ENCODE measurements at places on chromosomes 1 and 21.

DNA sequence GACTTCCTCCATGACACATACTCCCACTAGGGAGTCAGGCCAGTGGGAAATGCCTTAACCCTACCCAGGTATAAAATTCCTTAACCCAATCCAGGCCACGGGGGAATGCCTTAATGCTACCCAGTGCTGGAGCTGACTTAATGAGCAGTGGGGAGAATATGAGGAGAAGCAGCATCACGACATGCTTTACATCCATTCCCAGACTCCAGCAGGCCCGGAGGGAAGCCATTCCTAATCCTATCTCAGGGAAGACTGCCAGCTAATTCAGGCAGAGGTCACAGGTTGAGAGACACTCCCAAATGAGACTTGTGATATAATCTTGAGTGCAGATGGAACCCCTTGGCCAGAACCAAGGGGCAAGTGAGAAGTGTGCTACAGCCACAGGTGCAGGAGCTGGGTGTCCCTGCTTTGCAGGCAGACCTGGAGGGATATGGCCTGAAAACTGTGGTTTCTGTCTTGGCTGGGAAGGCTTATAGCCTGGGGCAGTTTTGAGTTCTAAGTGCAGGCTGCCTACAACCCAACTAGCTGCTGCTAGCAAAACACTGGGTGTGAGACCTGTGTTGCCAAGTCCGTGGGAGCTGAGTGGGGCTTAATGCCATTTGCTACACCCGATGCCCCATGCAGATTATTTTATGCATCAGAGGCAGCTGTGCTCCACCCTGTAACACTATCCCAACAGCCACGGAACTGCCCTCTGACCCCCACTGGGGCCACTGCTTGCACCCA, 45.1 kb upstream of the GUCA2A start:
- DNase-seq, result no peak

GRCh38 chr1:214538496-214538895, 12.9 kb downstream of the PTPN14 start:
- no peak for DNase-seq

DNA sequence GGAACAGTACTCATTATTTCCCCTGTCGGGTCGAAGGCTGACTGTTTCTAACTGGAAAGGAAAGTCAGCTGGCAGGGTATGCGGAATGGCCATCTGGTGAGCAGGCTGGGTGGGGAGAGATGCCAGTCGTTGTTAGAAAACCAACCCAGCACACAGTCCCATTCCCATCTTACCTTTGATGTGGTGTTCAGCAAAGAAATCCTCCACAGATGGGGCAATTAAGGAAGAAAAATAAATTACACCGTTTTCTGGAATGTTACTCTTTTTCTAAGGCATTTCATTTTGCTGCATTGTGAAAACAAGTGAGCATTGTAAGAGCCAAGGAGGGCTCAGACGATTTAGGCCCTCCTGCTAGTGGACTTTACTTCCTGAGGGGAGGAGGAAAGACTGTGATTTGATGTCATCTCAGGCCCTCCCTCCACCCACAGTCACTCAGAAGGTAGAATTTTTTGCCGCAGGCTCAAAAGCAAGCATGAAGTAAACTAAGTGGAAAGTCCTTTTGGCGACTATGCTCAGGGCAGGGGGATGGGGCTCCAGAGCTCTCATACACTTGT, at the start of gene SLC16A4:
Gene SLC16A4 (minus strand): TSS at position 335 of the 554 bp plus-strand sequence. CDS start 1,703 bp downstream, outside the sequence.
- no peak for DNase-seq

DNA sequence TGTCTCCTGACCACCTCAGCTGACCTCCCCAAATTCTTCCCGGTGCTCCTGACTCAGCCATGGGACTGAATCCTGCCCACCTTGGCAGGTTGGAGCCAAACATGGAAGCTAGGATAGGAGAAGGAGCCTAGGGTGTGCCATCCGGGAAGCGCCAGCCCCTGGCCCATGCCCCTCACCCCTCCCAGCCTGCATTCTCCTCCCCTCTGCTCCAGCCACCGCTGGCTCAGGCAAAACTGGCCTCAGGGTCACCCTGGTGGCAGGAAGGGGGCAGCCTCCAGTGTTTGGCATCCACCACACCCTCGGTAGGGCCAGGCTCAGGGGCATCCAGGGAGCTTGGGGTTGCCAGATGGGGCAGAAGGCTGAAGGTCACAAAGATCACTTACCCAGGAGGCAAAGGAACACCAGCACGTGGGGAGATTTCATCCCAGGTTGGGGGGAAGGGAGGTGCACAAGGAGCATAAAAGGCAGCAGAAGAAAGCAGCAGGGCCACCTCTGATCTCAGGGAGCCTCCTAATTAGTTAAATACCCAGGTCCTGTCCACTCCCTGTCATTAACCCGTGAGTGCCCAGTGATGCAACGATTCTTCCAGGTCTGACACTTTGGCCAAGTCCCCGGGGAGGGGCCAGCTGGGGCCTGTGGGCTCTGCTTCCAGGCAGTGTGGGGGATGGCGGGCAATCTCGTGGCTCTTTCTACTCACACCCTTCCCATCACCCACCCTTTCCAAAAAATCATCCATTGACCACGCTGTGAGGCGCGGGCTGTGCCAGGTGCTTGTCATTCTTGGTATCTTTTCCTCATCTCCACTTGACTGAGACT, at the start of gene PLA2G2E:
Gene PLA2G2E (minus strand): TSS at position 481 of the 816 bp plus-strand sequence. CDS start 58 bp downstream, at position 423.
- no peak for DNase-seq

- DNase-seq, result no peak
These were observed 16.9 kb upstream of the RAB3B start for GRCh38 chr1:52007215-52008002.

DNA sequence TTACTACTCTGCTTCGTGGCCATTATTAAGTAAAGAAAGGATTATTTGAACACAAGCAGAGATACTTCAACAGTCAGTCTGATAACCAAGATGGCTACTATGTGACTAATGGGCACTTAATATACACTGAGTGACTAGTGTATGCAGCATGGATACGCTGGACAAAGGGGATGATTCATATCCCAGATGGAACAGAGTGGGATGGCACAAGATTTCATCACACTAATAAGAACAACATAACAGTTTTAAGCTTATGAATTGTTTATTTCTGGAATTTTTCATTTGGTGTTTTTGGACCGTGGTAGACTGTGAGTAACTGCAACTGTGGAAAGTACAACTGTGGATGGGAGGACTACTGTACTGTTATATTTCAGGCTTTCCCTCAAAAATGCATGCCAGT, 9.4 kb downstream of the ZCCHC17 start:
- DNase-seq, result no peak

GRCh38 chr1:55965981-55966461, 613.3 kb downstream of the PLPP3 start:
- DNase-seq, result no peak

DNA sequence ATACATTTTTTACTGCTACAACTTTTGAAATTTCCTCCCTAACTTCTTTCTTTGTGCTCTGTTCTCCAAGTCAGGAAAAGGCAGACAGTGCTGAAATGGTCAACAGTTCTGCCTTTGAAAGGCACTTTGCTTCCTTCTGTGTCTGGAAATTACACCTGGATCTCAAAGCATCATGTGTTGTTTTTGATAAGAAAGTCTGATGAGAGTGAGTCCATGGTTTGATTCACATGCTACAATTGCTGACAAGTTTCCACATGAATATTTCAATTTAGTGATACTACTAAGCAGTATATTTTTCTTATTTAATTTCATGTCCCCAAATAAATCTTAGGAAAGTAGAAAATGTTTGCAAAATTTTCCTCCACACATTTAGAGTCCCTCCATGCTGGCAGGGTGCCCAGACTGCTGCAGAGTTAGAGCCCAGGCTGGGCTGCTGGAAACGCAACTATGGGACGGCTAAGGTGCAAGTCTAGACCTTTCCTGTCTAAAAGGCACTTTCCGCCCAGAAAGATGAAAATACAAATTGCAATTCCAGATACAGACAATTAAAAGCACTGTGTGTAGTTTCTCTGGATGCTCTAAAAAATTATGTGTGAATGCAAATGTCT, 96.6 kb upstream of the RUNX1 start:
- no peak for DNase-seq

- DNase-seq, result no peak
These were observed 17.3 kb upstream of the TTLL10 start for GRCh38 chr1:1156140-1157032.

DNA sequence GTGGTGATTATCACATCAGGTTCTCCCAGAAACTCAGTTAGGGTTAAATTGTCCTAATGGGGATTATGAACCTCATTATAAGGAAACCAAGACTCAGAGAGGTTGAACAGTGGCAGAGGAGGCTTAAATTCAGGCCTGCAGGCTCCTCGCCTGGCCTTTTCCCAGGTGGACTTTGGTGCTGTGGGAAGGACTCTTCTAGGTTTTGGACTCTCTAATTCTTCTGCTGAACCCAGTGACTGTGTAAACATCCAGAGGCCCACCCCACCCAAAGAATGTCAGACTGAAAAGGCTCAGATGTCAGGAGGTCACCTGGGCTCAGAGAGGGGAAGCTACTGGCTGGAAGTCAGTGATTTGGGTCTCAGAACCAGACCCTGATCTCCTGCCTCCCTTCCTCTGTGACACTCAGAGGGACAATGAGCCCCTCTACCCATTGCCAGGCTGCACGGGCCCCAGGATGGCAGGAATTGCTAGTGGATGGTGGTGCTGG, 2.5 kb downstream of the ZNF362 start:
- no peak for DNase-seq

GRCh38 chr1:230429067-230429735, 3.1 kb upstream of the PGBD5 start:
- DNase-seq, result no peak

DNA sequence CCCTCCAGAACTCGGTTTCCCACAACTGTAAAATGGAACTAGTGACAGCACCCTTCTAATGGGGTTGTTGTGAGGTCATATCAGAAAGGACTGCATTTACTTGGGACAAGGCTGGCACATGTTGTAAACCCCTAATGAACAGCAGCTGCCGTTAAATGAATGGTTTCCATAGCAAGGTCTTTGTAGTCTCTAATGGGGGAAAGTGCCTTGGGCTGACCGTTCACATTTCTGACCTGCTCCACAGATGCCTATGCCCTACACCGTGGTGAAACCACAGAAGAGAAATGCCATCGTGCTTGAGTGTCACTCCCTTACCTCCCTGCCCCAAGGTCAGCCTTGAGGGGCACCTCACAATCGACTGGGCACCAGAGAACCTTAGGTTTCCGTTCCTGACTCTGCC, 143.1 kb downstream of the ZSCAN20 start:
- DNase-seq, result no peak

DNA sequence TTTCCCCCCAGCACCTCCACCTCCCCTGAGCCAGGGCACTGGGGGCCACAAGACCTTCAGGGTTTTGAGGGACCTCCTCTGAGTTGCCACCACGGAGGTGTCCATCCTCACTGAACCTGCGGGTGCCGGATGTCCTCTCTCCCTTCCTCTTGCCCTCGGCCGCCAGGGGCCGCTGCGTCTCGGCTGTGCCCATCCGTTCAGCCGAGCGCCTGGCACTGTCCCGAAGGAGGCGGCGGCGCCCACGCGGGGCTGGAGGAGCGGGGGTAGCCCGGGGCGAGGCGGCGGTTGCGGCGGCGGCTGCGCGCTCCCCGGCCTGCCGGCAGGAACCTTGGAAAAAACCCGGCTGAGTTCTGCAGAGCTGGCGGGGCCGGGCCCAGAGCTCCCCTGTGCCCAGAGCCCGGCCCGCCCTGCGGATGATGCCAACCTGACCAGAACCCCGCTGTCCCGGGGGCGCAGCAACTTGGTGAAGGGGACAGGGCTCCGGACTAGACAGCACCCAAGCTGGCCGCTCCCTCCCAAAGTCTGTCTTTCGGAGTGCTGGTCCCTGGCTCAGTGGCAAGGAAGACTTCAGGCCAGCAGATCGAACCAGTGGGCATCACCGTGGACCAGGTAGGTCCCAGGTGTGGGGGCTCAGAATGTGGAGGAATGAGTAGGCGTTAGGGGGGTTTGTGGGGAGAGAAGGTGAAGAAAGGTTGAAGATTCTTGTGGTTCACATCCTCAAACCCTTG, 3.7 kb upstream of the PPM1J start:
- DNase-seq, result peak; percentile 72

DNA sequence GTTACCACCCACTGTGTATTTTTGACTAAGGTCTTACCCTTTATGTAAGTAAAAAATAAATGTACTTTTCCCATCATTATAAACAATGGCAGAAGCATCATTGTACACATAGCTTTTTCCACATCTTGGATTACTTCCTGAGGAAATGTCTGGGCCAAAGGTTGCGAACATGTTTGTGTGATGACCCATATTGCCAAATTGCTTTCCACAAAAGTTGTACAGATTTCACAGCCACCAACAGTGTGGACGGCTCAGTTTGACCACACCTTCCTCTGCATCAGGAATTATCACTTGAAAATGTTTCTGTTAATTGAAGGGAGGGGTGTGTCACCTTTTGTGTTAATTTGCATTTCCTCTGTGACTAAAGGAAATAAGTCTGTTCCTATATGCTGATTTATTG, 25.7 kb downstream of the AKNAD1 start:
- DNase-seq, result no peak

DNA sequence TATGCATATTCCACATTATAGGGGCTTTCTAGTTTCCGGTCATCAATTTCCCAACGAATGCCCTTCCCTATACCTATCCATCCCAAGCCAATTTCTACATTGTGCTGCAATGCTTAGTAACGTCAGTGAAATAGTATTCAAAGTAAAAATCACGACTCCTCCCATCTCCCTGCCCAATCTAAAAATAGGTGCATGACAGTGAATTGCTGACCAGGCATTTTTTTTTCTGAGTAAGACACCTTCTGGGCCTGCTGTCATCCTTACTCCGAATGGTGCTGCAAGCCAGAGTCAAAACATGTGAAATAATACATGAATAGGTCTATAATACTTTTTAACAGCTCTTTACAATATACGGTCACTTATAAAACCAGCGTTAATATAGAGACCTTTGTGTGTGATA, 120.2 kb downstream of the GREM2 start:
- no peak for DNase-seq

DNA sequence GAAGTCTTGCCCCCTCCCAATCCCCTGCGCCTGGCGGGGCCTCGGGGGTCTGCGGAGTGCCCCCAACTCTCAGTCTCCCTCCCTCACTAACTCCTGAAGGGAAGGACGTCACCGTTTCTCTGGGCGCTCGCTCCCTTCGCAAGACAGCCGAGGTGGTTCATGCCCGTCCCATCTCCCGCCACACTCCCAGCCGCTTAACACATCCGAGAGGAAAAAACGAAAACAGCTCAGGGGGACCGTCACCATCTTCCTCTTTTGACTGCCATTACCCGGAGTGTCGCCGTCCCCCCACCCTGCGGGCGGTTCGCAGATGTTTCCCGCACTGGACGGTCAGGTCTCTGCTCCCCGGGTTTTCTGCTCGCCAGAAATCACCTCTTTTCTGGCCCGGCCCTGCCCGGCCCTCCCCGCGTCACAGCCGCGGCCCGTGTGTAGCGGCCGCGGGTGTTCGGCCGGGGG, 532 bp downstream of the ERO1B start:
- DNase-seq, result peak; percentile 26

Measured in CD4-positive, alpha-beta T cell treated with Interleukin-15 for 1 hour (primary cell).